Stimulated activated CD8-positive, alpha-beta memory T cell treated with anti-CD3 and anti-CD28 coated beads, Interleukin-4, amount 100 ng/mL, for 24 hours (primary cell): ENCODE measurements at places on chromosomes 1 and 21.
A peak's percentile ranks its signal among the peaks of the same experiment; 100 is the strongest.

DNA sequence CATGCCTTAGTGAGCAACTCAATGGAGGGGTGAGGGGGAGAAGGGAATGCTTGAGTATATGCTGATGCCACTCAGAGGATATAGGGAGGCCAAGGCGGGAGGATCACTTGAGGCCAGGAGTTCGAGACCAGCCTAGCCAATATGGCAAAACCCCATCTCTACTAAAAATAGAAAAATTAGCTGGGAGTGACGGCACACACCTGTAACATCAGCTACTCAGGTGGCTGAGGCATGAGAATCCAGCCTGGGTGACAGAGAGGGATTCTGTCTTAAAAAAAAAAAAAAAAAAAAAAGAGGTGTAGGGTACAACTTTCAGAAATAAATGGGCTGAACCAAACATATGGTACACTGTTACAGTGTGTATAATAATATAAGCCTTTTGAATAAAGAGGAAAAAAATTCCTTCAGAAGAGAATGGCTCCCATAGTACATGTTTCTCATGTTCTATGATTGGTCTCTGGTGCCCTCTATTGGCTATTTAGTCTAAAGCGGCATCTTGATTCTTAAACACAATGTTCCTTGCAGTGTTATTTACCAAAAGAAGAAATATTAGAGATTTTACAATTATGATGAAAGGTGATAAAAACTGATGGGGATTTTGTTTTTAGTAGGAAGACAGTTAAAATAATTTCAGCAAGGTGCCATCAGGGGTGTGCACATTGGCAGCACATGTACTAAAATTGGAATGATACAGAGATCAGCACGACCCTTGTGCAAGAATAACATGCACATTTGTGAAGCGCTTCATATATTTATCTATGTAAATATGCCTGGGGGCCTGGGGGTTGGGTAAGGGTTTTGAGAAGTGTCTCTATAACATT lies 109.8 kb downstream of the PATJ start:
- DNase-seq = no peak

DNA sequence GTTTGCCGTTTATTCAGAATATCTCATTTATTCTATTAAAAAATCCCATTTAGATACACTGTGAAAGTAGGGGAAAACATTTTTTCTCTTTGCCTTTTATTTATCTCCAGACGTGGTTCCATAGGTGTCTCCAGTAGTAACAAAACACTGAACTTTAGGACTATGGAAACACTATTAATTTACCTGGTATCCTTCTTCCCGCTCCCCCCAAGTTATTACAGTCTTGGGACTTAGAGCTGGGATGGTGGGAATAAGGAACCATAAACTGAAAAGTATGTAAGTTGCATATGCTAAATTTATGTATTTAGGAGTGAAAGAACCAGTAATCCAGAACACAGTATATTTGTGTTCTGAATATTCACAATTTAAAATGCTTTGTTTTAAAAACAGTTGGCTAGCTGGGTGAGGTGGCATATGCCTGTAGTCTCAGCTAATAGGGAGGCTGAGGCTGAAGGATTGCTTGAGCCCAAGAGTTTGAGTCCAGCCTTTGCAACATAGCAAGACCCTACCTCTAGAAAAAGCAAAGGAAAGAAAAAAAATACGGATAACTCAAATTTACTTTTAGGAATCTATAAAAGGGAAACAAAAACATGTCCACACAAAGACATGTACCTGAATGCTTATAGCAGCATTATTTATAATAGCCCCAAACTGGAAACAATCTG lies 3.1 kb downstream of the DNAJB4 start:
- no peak for DNase-seq

DNA sequence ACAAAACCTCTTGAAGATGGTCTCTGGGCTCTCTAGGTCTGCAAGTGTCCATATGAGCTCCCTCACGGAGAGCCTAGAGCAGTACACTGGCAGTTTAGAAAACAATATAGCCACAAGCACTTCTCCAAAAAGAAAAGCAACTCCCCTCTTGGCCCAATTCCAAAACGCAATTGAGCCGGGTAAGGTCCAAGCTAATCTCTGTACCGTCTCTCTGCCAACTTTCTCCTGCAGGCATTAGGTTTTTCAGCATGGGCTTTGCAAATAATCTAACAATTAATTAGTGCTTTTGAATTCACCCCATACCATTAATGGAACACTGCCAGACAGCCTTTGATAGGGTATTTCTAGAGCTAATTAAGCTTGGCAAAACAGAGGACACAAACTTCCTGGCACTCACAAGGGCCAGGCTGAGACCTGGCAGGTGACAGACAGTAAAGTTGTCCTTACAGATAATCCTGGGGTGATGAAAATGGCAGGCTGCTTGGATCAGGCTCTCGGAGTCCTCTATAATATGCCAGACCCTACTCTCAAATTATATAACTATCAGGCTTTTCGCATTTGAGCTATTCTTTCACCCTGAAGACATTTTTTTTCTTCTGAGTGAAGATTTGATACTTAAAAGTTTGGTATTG lies 39.8 kb downstream of the TGFBR3 start:
- DNase-seq = no peak

- DNase-seq = no peak
These were observed 110.9 kb downstream of the TOMM20 start for GRCh38 chr1:235017719-235018118.

GRCh38 chr1:158812336-158812735 lies 18.8 kb upstream of the MNDA start:
- no peak for DNase-seq

GRCh38 chr1:4726620-4727341 lies 72.4 kb downstream of the AJAP1 start:
- no peak for DNase-seq

DNA sequence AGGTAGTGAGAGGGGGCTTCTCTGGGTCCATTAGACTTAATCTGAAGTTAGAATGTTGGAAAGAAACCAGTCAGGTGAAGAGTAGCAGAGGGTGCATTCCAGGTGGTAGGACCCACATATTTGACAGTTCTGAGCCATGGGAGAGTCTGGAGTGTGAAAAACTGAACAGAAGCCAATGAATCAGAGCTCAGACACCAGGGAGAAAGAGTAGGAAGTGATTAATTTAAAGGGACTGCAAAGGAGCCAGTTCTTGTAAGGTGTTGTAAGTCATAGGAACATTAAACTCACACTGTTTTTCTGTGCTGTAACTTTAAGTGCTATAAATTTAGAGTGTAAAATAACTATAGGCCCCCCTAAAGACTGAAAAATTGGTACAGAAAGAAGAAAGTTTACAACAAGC lies 5.9 kb upstream of the DHX9 start:
- DNase-seq = no peak

DNA sequence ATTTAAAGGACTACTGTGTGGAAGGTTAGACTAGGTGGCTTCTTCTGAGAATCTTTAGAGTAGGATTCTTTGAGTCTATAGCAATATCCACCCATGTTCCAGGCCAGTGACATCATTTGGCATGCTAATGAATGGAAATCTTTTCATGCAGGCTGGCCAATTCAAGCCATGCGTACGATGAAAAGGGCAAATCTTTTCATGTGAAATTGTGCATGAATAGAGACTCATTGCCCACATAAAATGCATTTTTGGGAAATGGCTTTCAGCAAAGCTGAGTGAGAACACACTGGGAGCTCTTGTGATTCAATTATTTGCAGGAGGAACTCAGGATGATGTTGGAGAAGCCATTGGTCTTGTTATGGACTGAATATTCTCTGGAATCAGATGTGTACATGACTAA lies 324.9 kb upstream of the DAB1 start:
- DNase-seq = no peak

DNA sequence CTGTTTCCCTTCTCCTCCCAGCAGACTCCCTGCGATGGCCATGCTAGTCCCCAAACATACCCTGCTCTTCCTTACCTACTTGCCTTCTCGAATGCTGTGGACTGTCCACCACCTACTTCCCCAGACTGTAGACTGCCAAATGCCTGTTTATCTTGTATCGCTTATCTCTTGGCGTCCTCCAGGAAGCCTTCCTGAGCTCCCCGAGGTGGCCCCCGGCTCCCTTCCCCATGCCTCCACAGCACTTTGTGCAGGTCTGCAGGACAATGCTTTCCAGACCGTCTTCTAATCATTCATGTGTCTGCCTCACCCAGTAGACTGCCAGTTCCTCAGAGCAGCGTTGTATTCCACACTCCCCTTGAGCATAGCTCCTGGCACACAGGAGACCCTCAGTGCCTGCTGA lies 41.7 kb downstream of the RHBG start:
- no peak for DNase-seq

DNA sequence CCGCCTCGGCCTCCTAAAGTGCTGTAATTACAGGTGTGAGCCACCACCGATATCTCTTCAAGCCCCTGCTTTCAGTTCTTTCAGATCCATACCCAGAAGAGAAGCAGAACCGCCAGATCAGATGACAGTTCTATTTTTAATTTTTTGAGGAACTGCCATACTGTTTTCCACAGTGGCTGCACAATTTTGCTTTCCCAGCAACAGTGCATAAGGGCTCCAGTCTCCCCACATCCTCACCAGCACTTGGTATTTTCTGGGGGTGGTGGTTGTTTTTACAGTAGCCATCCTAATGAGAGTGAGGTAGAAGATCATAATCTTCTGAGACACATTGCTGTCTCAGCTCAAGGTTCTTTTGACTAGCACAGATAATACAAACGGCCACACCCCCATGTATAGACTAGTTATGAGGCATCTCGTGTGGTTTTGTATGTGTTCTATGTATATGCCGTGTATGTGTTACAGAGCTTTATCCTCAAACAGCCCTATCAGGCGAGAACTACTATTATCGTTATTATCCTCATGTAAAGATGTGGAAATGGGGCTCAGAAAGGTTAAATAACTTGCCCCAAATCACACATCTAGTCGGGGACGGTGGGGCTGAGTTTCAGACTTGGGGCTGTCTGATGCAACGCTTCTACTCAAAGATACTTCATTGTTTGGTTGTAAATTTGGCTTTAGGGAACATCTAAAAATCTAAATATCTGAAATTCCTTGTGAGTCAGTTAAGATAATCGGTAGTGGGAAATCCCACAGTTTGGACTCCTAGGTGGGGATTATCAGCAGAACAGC lies 12.0 kb downstream of the FHAD1 start:
- no peak for DNase-seq

DNA sequence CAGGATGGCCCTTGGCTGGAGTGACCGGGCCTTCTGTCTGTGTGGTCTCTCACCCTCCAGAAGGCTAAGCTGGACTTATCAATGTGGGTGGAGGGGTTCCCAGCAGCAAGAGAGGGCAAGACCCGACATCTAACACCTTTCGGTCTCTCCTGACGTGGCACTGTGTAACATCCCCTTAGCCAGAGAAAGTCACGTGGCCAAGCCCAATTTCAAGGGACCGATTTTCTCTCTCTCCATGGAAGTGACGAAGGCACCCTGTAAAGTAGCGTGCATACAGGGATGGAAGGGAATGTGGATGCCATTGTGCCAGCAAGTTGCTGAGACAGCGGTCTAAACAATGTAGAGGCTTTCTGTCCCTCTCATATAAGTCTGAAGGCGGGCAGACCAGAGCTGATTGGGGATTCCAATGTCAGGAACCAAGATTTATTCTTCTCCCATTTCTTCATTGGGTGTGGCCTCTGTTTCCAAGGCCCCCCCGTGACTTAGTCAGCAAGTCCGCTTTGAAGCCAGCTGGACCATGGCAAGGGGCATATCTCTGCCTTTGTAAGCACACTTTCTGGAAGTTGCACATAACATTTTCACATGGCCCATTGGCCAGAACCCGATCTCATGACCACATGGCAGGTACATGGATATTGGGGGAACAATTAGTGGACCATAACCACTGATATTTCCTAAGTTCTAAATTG lies 12.5 kb downstream of the MX1 start:
- DNase-seq = no peak

DNA sequence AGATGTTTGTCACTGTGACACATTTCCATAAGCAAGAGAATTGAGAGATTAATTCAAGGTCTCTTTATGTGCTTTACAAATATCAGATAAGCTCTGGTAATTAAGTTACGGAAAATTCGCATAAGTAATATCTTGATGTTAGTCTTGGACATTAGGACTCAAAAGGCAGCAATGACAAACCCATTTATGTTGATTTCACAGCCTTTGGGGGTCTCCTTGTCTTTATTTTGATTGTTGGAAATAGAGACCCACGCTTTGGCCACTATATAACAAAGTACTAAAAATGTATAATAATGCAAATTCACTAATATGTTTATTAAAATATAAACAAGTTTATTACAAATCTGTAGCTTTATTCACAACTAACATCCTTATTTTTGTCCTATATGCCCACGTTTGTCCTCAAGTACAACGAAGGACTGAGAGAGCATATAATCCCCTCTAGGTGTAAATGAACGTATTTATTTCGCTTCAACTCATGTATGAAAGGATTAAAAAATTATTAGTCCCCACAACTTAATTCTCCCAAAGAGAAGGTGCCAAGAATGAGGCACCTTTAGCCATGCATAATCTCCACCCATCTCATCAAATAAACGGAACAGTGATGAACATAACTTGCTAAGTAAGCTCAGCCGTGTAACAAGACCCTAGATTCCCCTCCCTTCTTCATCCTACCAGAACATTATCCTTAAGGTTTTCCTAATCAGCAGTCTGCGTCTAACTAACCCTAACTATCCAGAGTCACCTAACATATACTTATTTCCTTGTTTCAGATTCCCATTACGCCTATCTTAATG lies 1.6 kb upstream of the LAMC1 start:
- DNase-seq = no peak

DNA sequence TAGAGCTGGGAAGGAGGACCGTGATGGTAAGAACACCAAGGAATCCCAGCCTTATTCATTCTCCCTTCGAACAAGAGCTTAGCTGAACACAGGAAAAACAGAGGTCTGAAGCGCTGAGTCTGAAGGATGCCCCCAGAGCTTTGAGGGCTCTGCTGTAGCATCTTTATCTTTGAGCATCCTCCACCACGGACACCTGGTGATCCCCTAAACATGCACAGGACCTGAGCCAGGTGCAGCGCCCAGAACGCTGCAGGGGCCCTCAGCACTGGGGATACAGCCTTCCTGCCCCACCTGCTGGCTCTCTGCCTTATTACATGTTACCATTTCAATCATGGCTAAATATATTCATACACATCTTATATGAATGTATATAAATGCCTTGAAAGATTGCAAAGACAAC lies 7.7 kb upstream of the GPATCH4 start:
- peak; percentile 37 for DNase-seq

- no peak for DNase-seq
These were observed 84.9 kb upstream of the NRIP1 start for GRCh38 chr21:15149600-15150224.

DNA sequence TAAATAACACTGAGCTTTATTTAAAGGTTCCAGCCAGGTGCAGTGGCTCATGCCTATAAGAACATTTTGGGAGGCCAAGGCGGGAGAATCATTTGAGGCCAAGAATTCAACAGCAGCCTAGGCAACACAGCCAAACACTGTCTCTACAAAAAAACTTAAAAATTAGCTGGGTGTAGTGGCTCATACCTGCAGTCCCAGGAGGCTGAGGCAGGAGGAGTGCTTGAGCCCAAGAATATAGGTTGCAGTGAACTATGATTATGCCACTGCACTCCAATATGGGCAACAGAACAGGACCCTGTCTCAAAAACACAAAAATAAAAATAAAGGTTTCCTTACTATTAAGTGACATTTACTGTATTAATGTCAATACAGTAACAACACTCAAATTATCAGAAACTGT lies 2.1 kb downstream of the TAF12 start:
- no peak for DNase-seq
